ENCODE measurements at places on chromosomes 5 and 9.

- no peak for DNase-seq
Measured at GRCh38 chr9:129726322-129727160, 26.3 kb downstream of the PTGES start.

DNA sequence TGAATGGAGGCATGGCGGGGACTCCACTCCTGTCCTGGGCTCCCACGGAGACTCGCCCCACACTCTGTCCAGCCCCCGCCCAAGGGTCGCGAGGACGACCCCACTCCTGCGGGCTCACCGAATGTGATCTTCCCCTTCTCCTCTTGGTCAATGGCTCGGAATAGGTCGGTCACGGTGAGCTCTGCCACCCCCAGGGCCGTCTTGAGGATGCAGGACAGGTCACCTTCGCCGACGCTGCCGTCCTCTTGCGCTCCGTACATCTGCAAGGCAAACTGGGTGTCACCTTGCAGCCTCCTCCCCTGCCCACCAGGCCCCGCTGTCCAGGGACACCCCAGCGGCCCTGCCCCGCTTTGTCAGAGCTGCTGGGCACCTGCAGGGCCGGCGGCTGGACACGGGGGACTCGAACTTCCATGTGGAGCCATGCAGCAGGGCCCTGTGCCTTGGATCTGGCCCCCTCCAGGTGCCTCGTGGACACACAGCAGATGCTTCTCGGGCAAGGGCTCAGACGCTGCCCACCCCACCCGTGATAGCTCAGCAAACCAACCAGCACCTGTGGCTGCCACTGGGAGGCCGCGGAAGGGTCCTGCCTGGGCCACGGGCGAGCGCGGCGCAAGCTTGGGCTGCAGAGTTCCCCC is 21.5 kb upstream of the SLC6A3 start:
- DNase-seq = no peak

DNA sequence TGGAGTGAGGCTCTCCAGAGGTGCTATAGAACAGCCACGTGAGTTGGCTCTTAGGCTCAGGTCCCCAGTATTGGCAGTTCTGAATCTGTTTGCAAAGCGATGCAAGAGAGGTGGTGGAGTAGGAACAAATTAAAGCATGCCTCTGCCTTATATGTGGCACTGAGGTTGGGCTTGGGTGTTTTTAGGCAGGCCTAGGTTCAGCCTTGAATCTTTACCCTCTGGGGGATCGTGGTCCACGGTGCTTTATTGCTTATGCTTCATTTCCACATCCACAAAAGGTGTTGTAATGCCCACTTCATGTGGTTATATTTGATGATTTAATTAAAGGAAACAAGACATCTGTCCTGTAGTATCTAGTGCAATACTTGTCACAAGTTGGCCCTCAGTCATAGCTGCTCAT is 56.2 kb downstream of the CD180 start:
- no peak for DNase-seq

DNA sequence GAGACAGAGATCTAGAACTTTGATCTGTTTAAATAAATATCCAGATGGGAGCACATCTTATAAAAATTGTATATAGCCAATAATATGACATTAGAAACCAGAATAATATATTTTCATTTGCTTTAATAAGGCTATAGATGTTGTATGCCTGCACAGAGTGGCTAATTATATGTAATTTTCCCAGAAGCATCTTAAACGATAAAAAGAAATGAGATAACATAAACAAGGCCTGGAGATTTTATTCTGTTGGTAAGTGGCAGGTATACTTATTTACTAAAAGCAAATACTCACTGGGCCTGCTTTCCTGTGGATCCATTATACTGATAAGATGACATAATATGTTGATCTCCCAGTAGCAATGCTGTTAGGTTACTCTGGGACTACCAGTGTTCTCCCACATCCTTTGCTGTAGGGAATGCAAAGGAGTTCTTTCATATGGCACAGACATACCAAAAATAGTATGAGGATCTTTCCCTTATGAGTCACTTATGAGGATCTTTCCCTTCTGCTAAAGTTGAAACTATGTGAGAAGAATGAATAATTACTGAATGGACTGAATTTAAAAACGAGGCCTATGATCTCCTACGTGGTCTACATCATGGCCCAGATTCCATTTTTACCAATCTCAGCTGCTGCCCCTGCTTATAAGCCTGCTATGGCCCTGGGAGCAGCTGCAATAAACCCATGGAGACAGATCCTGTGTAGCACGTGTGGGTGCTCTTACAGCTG is 112.1 kb downstream of the NUDT12 start:
- peak; percentile 68 for DNase-seq

DNA sequence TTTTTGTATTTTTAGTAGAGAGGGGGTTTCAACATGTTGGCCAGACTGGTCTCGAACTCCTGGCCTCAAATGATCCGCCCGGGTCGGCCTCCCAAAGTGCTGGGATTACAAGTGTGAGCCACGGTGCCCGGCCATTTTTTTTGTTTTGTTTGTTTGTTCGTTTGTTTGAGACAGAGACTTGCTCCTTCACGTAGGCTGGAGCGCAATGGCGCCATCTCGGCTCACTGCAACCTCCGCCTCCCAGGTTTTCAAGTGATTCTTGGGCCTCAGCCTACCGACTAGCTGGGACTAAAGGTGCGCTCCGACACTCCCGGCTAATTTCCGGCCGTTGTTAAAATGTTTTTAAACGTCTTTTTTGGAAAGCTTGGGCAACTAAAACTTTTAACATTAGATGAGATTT is 54.0 kb downstream of the SHOC1 start:
- DNase-seq = no peak

- peak; percentile 94 for DNase-seq
Measured at GRCh38 chr5:149641000-149641576, 59.8 kb downstream of the ARHGEF37 start.

DNA sequence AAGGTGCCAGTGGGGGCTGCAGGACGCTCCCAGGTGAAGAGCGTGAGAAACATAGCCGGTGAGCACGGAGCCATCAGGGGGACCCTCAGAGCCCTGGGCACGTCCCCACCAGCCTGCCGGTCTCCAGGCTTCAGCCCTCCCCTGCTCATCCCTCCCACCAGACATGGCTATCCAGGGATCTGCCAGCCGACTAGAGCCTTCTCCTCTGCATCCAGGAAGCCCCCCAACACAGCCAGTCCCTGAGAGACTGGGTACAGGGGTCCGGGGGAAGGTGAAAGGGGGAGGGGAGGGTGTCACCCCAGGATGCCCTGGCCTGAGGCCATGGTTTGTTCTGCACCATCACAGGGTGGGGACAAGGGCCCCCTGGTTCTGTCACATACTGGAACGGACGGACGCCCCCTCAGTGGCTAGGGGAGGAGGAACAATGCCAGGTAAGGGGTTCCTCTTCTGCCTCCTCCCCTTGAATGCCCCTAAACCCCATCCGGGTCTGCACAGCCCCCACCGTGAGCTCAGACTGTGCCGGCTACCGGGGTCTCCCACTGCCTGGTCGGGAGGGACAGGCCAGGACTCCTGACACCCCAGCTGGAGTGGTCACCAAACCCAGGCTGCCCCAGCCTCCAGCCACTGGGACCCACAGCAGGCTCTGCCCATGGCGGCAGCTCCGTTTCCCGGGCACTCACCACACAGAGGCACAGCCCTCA is 34.3 kb downstream of the NACC2 start:
- DNase-seq = no peak

DNA sequence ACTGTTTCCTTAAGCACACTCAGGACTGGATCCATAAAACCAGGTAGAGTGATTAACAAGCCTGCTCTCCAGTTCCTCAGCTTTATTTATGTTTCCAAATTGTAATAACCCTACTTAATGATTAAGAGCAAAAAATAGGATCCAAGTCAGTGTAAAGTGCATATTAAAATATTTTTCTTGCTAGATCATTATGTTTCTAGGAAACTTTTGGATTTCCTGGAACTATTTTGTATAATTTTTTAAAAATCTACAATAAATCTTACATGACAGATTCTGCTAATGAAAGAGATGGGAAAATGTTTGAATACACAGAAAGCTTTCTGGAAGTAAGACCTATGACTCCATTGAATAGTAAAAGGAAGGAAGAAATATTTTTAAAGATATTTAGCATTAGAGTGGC is 35.5 kb downstream of the BHMT start:
- DNase-seq = no peak

DNA sequence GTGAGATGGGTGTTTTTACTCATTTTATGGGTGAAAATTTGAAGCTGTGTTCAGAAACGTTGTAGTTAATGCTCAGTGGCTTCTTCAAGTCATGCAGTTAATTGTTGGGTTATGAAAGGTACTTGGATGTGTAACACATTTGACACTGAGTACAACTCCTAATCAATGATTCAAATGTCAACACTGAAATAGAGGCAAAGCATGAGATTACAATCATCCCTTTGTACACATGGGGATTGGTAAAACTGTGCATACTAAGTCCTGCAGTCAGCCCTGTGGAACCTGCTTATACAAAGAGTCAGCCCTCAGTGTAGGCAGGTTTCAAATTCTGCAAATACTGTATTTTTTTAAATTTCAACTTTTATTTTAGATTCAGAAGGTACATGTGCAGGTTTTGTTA is 3.3 kb downstream of the ABLIM3 start:
- no peak for DNase-seq

GRCh38 chr9:134643222-134643671 is 1.6 kb downstream of the COL5A1 start:
- DNase-seq = no peak

DNA sequence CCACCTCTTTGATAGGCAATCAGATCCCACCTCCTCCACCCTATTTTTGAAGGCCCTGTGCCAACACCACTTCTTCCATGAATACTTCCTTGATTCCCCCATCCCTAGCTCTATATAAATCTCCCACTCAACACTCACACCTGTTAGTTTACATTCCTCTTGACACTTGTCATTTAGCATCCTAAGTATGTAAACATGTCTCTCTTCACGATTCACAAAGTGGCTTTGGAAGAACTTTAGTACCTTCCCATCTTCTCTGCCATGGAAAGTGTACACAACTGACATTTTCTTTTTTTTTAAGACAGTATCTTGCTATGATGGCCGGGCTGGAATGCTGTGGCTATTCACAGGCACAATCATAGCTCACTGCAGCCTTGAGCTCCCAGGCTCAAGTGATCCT is 1.5 kb upstream of the FXN start:
- no peak for DNase-seq

GRCh38 chr5:140342896-140343295 is 3.5 kb downstream of the HBEGF start:
- DNase-seq = no peak

DNA sequence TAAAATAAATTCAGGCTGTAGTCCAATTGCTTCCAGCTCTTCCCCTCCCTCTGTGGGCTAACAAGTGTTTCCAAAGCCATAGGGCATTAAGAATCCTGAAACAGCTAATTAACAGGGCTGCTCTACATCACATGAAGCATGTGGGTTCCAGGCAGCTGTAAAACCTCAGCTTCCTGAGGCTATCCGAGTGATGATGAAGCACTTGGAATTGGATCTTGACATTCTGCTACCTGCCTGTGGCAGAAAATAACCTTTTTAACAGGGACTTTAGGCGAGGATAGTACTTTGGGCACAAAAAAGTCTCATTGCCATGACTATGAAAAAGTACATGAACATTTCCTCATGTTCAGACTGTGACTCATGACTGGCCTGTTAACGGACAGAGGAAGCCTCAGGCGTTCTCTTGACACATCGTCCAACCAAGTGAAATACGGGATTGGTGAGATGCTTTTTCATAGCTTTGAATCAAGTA is 107.2 kb downstream of the PDE4D start:
- peak; percentile 97 for DNase-seq

- DNase-seq = no peak
Measured at GRCh38 chr5:68292316-68292715, 76.8 kb downstream of the PIK3R1 start.

- DNase-seq = no peak
Measured at GRCh38 chr5:32038523-32038922, 135.6 kb downstream of the GOLPH3 start.

GRCh38 chr9:136693490-136694162 is 6.4 kb upstream of the AGPAT2 start:
- peak; percentile 76 for DNase-seq

DNA sequence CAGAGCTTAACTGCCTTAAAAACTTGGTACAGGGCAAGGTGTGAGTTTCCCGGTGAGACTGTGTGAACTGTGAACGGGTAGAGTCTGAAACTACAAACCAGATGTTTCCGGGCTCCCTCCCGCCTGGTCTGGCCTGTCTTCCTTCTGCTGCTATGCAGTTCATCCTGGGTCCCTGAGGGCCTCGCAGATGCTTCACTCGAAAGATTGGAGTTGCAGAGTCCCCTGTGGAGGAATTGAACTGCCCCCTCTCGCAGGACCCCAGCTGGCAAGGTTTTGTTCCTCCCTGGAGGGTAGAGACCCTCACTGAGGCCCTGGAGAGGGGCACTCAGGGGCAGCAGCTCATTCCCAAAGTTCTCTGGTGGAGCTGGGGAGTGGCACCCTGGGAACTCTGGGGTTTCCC is 533 bp downstream of the DCANP1 start:
- no peak for DNase-seq

- no peak for DNase-seq
Measured at GRCh38 chr9:93575796-93576257, 557 bp upstream of the PHF2 start.

- DNase-seq = no peak
Measured at GRCh38 chr5:124733329-124733650, 13.1 kb downstream of the ZNF608 start.

GRCh38 chr5:151925340-151925739 is 689 bp upstream of the GLRA1 start:
- DNase-seq = no peak

DNA sequence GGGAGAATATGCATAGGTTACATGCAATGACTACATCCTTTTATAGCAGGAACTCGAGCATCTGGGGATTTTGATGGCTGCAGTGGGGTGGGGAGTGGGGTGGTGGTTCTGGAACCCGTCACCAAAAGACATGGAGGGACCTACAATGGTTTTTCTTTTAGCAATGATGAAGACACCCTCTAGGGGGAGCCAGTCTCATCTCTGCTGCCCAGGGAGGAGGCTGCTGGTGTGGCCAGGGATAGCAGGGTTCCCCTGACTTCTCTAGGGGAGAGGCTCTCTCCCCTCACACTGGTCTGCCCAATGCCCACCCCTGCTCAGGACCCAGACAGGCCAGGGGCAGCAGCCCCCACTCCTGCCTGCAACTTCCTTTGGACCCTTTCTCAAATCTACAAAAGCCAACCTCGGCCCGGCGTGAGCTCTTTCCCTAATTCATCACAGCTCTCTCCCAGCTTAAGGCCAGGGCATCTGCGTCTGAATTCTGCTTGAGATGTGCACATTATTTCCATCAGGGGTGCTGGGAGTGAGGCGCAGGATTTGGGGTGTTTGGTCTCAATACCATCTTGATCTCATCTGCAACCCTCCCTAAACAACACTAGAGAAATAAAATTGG is 73.6 kb upstream of the RETREG1 start:
- peak; percentile 31 for DNase-seq

DNA sequence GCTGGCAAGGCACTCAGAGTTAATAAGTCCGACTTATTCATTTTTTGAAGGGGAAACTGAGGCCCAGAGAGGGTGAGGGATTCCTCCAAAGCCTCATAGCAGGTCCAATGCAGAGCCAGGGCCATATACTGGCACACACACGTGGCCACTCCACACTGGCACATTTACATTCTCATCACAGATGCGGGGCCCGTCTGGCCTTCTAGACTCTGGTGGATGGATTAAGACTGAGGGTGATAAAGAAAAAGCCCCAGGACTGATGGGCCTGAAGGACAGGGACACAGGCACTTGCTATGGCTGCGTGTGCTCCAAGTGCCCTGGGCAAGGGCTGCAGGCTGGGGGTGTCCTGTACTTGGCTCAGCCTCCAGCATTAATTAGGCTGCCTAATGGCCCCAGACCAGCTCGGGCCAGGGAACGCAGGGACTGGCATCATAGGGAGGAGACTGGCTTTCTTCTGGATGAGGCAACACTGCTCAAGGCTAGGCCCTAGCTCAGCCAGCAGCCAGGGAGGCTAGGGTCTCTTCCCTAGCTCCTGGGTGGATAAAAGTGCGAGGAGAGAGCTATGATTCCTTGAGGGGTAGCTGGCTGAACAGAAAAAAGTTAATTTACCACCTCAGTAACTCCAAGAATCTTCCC is 28.5 kb upstream of the CSF1R start:
- DNase-seq = no peak
